Hepatocyte (in vitro differentiated cells): ENCODE measurements at places on chromosomes 1 and 21.

DNA sequence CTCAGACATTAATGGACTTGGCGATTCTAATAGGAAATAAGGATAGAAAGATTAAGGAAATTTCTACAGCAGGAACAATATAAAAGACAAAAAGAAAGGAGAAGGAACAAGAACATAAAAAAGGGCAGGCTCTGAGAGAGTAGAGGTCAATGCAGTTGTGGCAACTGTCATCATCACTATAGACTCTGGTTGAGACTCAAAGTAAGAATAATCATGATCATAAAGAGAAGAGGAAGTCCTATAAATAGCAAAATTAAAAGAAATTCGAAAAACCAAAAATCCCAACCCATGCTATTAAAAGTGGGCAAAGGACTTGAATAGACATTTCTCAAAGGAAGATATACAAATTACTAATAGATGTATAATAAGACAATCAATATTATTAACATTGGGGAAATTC, 14.4 kb upstream of the XCL1 start:
- no peaks in the 10 kb centered on the region for H3K27me3 ChIP-seq
- H3K36me3 ChIP-seq: no peaks in the 10 kb centered on the region
- peaks cover 11% of the 10 kb centered on the region for H3K4me1 ChIP-seq
- DNase-seq: no peak
- no peak overlapping the region for H3K4me3 ChIP-seq
- H3K27ac ChIP-seq: no peak overlapping the region

- no peaks in the 10 kb centered on the region for H3K36me3 ChIP-seq
- no peaks in the 10 kb centered on the region for H3K4me1 ChIP-seq
- H3K4me3 ChIP-seq: no peak overlapping the region
- DNase-seq: no peak
Observed at GRCh38 chr1:87735750-87736149, 407.1 kb downstream of the LMO4 start.

- no peak for DNase-seq
- H3K4me3 ChIP-seq: no peak overlapping the region
- H3K4me1 ChIP-seq: peaks cover 8% of the 10 kb centered on the region
- H3K27me3 ChIP-seq: no peaks in the 10 kb centered on the region
- no peaks in the 10 kb centered on the region for H3K36me3 ChIP-seq
Observed at GRCh38 chr1:167107456-167107855, 13.6 kb downstream of the STYXL2 start.

- no peaks in the 10 kb centered on the region for H3K36me3 ChIP-seq
- DNase-seq: peak; percentile 92
- H3K4me3 ChIP-seq: no peak overlapping the region
- H3K27me3 ChIP-seq: no peaks in the 10 kb centered on the region
- peaks cover 3% of the 10 kb centered on the region for H3K4me1 ChIP-seq
Observed at GRCh38 chr21:39788383-39788782, 43.4 kb downstream of the IGSF5 start.

DNA sequence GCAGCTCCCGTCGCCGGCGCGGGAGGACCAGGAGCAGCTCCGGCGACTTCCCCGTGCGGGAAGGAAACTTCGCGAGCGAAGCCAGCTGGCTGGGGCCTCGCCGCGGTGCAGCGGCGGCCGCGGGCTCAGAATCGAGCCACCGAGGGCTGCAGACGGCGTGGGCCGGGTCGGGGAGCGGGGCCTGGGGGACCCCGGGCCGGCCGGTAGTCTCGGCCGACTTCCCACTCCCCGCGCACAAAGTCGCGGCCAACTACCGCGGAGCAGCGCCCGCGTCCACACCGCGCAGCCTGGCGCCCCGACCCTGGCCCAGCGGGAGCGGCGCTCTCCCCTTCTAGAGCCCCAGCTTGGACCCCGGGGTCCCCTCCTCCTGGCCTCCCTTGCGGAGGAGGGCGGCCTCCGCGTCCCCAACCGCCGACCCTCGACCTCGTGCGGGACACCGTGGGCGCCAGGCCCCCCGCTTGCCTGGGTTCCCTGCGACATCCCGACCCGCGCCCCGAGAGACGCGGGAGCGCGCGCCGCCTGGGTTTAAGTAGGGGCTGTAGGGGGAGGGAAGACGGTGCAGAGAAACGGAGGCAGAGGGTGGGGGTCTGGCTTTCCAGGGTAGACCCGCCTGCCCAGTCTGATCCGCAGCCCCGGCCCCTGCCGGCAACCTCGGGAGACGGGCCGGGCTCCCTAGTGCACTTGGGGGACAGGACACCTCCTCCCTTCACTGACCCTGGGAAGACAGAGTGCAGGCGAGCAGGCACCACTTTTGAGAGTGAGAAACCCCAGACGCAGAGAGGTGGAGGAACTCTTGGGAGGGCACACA, 4.7 kb downstream of the PRDM16 start:
- no peaks in the 10 kb centered on the region for H3K36me3 ChIP-seq
- H3K4me1 ChIP-seq: peaks cover 12% of the 10 kb centered on the region
- peaks cover 56% of the 10 kb centered on the region for H3K27me3 ChIP-seq
- peak; percentile 34 for DNase-seq
- no peak overlapping the region for H3K27ac ChIP-seq

- no peaks in the 10 kb centered on the region for H3K4me1 ChIP-seq
- no peaks in the 10 kb centered on the region for H3K27me3 ChIP-seq
- no peak overlapping the region for H3K4me3 ChIP-seq
- no peak for DNase-seq
- H3K36me3 ChIP-seq: no peaks in the 10 kb centered on the region
Observed at GRCh38 chr1:44057293-44057692, 26.0 kb upstream of the SLC6A9 start.

DNA sequence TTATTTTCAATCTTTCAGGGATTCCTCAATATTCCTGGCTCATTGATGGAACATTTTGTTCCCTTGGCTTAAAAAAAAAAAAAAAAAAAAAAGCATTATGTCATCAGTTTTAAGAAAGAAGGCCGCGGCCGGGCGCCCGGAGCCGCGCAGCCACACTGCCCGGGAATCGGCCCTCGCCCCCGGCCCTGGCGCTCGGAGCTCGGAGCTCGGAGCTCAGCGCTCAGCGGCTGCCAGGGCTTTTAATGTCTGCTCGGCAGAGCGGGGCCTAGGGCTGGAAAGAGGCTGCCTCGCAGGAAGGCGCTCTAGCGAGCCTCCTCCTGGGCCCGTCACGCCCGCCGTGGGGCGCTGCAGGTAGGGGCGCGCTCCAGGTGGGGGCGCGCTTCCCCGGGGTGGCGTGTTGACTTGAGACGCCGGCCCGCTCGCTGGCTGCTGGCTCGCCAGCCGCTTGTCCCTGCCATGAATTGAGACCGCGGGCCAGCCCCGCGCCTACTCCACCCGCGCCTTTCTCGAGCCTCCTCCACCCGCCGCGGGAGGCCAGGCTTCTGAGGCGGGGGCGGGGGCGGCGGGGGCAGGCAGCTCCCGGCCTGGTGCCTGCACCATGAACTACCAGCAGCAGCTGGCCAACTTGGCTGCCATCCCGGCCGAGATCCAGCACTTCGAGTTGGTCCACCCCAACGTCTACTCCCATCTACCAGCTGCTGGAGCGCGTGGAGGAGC, 5.4 kb upstream of the TDRD5 start:
- no peaks in the 10 kb centered on the region for H3K36me3 ChIP-seq
- peak; percentile 73 for DNase-seq
- H3K27me3 ChIP-seq: peaks cover 15% of the 10 kb centered on the region
- peaks cover 3% of the 10 kb centered on the region for H3K4me1 ChIP-seq
